ENCODE measurements at places on chromosomes 4 and X.
A peak's percentile ranks its signal among the peaks of the same experiment; 100 is the strongest.

GRCh38 chrX:45437186-45437585, 236.5 kb upstream of the DIPK2B start:
- no peak for DNase-seq

- DNase-seq, result no peak
These were observed 26.8 kb upstream of the SPARCL1 start for GRCh38 chr4:87555773-87556619.

DNA sequence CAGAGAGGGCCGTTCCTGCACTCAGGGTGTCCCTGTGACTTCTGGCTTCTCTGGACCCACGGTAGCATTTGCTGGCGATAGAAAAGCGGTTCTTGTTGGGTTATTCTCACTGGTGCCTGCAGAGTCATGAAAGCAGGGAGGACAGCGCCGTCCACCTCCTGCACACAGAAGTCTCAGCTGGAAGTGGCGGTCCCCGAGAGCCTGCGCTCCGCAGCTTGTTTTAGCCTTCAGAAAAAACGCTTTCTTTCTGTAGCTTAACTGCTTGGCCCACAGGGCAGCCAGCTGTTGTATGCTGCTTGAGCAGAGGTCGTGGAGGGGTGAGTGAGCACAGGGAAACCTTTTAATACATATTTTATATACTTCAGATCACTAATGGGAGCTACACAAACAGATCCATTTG, 400.7 kb upstream of the FAT1 start:
- no peak for DNase-seq

DNA sequence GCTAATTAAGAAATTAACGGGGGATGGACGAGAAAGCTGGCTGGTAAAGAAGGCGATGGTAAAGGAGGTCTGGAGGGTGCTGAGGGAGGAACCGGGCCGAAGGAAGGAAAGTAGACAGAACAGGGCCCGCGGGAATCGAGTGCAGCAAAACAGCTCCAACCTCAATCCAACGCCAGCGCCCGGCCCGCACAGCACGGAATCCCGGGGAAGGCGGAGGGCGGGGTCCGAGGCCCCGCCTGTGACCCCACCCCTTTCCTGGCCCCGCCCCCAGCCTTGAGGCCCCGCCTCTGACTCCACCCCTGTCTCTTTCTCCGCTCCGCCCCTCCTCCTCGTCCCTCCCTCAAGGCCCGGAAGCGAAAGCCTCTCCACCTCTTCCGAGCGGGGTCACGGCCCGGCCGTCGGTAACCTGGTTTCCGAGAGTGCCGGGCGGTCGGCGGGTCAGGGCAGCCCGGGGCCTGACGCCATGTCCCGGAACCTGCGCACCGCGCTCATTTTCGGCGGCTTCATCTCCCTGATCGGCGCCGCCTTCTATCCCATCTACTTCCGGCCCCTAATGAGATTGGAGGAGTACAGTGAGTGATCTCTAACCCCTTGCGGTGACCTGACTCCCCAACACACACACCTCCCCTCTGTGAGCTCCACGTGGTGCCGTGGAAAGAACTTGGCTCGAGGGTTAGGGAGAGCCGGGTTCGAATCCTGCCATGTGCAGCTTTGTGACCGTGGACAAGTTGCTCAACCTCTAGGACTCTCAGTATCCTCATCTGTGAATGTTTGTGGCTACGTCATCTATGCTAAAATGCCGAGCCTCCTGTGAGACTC, at the start of gene SMIM20:
Gene SMIM20, plus strand, starts transcription at position 370 of the 819 bp plus-strand sequence. Its CDS starts 94 bp downstream, at position 464.
- peak; percentile 92 for DNase-seq

- no peak for DNase-seq
These were observed at the start of gene ERAS for GRCh38 chrX:48826135-48826875. Gene ERAS, plus strand, starts transcription at chrX:48826513. Its CDS starts 2,611 bp downstream, at chrX:48829124.

- no peak for DNase-seq
These were observed 2.1 kb downstream of the HHIP start for GRCh38 chr4:144648042-144648441.

DNA sequence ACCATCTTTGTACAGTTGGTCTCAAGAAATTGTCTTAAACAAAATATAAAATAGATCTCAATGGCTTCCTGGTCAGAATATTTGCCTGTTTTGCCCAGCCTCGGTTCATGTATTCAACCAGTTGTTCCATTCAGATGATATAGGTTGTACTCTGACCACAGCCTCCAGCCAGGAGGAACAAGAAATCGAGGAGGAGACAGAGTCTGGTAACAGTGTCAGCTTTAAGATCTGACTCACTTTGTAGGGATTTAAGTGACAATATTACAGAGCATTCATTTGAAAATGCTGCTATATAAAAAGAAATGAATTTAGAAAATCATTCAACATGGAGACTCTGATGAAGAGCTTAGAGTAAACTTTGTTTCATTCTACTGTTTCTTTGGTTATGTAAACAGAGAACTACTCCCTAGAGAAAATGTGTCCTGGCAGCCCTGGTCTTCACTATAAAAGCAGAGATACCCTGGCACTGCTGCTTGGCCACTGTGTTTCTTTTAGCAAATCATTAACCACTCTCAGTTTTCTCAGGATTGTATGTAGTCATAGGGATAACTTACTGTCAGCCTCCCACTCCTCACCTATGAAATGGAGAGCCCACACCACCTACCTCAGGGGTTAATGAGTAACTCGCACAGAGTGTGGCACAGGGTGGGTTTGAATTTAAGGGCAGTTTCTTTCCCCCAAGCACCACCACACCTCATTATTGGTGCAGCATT, 53.5 kb downstream of the PAGE2 start:
- DNase-seq, result no peak

DNA sequence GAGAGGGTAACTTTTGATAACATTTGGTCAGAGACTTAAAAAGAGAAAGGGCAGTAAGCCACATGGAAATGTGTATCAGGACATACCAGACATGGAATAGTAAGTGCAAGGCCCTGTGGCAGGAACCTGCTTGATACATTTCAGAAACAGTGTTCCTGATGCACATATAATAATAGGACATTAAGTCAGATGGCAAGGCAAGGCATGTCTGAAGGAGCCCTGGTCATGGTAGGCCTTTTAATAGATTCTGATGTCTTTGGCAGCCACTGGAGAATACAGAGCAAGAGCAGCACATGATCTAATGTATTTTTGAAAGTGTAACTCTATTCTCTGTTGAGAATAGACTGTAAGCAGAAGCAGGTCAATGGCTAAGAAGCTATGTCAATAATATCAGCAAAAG, 279.7 kb downstream of the CAMK2D start:
- DNase-seq, result no peak

- DNase-seq, result no peak
These were observed 45.8 kb downstream of the BCORL1 start for GRCh38 chrX:130028196-130028595.

DNA sequence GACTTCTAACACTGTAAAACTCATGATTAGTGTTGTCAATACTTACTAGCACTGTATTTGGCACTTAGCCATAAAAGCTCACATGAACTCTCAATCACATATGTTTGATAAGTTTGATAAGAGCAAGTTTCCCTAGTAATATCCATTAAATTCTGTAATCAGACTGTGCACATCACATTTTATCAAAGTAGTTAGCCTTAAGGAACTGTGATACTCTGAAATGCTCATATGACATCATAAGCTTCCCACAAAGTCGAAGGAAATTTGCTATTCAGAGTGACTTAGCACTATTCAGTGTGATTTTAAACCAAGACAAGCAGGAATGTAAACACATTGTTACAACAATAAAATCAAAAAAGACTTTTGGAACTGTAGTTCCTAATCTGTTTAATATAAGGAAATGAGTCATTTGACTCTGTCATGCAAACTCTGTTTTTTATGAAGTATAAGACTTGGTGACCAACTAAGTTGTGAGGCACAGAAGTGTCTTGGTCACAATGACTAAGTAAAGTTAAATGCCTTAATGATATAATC, 6.7 kb downstream of the SLC7A11 start:
- no peak for DNase-seq

DNA sequence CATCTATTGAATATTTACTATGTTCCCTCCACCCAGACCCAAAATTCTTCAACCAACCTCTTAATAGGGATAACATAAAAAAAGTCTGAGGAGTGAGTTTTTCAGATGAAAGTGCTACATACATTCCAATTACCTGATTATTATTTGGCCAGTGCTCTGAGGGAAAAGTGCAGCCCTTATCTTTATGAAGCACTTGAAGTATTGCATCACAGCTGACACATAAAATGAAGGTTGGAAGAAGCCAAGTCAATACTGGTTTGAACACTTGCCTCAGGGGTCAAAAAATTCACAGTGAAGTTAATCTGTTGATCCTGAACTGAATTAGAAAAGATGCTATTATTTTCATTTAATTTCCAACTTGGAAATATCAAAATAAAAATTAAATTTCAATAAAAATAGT, 498.9 kb downstream of the INPP4B start:
- no peak for DNase-seq

- no peak for DNase-seq
These were observed 73.5 kb upstream of the RAP2C start for GRCh38 chrX:132292793-132293192.

GRCh38 chr4:181083757-181084361, 1159.3 kb upstream of the TENM3 start:
- DNase-seq, result no peak

- no peak for DNase-seq
These were observed 367.9 kb upstream of the SLIT2 start for GRCh38 chr4:19883841-19884240.

DNA sequence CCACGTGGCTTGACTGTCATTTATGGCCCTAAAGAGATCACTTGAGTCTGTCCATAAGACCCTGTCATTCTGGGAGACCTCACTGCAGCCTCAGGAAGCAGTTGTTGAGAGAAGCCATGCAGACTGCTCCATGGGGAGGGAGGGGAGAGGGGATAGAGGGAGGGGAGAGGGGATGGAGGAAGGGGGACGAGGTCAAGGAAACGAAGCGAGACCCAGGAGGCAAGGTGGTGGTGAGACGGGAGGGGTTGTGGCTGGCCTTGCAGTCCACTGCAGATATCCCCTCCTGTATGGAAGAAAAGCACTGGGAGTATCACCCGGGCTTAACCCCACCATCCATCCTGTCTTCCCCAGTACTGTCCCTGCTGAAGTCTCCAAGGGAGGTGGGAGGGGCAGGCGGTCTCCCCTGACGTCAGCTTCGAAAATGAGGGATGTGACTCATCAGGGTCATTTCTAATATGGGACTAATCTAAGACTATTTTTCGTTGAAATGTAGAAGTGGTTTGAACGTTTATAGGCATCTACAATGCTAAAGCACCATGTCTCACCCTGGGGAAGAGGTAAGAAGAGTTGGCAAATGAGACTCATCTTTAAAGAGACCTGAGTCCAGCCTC, 5.6 kb downstream of the TMEM255A start:
- no peak for DNase-seq

- DNase-seq, result peak; percentile 18
These were observed 16.7 kb upstream of the SOD3 start for GRCh38 chr4:24778464-24779225.

GRCh38 chrX:105098812-105099211, 121.7 kb downstream of the TEX13A start:
- no peak for DNase-seq

- no peak for DNase-seq
These were observed 429.7 kb downstream of the MAPK10 start for GRCh38 chr4:85929961-85930665.

DNA sequence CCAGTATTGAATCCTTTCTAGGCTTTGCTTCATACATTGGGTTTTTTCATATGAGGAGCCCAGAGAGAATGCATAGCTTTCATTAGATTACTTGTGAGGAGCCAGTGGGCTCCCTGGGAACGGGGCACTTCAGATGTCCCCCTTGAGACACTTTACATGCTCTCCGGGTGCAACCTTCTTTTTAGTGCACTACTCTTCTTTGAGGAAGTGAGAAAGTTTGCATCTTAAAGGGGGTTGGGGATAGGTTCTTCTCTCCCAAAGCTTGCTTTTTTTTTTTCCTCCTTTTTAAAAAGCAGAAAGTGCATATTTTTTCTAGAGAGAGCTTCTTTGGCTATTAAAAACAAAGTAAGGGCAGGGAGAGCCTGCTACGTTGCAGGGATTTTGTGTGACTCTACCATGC, 4.3 kb downstream of the HADH start:
- DNase-seq, result no peak

GRCh38 chr4:152577708-152578396, 42.0 kb upstream of the FBXW7 start:
- no peak for DNase-seq

GRCh38 chrX:47618923-47619485, 653 bp downstream of the SYN1 start:
- no peak for DNase-seq

DNA sequence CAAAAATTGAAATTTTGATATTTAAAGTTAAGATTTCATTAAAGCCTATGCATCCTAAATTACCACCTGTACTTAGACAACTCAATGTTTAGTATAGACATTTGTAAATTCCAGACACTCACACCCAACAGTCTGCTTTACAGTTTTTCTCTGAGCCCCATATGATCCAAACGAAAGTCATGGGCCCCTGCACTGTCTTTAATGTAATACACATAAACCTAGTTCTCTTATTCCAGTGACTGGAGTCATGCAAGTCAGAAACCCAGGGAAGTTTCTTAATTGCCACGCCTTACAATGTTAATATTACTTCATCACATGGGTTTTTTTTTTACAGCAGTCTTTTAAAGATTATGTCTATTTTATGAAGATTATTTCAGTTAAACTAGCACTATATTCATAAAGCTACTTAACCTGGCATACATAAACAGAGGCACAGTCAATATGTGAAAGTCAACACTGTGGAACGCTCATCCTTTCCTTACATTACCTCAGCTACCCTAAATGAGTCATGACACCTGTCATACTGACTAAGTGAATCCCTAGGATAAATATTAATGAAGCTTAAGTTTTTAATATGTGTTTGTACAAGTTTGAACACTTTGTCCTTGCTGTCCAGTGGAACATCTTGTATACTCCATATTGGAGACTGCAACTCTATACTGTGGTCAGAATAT, 67.7 kb upstream of the H2AZ1 start:
- DNase-seq, result no peak

GRCh38 chrX:106039920-106040319, 1.4 kb upstream of the SERPINA7 start:
- no peak for DNase-seq

GRCh38 chrX:149871940-149872339, 9.0 kb upstream of the MAGEA8 start:
- no peak for DNase-seq

DNA sequence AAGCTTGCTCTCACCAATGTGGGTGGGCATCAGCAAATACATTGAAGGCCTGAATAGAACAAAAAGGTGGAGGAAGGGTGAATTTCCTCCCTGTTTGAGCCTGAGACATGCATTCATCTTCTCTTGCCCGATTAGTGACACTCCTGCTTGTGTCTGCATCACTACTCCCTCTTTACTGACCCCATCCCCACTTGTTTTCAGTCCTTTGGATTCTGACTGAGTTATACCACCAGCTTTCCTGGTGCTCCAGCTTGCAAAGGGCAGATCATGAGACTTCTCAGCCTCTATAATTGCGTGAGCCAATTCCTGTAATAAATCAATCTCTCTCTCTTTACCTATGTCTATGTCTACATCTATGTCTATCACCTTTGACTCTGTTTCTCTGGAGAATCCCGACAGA, 47.4 kb upstream of the DYNLT3 start:
- no peak for DNase-seq
